ENCODE measurements at places on chromosomes 2 and 18. TPM values are rescaled to one million over a fixed set of nuclear protein-coding genes. Genes with fewer than 3 reads are reported as not detected.

GRCh38 chr2:75952173-75952572 lies 241.5 kb upstream of the GCFC2 start:
- DNase-seq = no peak

GRCh38 chr2:33134086-33134771 lies 187.5 kb downstream of the LTBP1 start:
- DNase-seq = peak; percentile 72

Gene RGPD3
- under 0.01 TPM for total RNA-seq

GRCh38 chr2:7725171-7725849 lies 808.1 kb downstream of the RNF144A start:
- no peak for DNase-seq

DNA sequence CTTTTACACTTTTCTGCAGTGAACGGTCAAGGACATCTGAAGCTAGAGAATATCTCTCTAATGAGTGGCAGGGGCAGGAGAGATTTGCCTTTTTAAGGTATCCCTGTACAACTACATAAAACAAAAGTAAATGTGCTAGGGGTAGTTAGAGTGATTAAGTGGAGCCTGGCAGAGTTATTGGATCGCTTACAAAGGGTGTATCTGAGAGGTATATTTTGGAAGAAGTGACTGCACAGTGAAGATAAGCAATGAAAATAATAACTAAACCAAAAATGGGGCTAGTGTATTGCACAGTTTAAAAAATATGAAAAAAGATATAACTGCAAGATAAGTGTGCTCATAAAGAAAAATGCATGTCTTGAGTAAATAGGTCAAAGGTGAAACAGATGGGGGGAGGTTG lies 193.5 kb upstream of the EPC2 start:
- DNase-seq = no peak

GRCh38 chr18:63293935-63294334 lies 25.6 kb downstream of the BCL2 start:
- DNase-seq = no peak

- no peak for DNase-seq
Measured at GRCh38 chr2:123648016-123648415, 377.1 kb upstream of the CNTNAP5 start.

DNA sequence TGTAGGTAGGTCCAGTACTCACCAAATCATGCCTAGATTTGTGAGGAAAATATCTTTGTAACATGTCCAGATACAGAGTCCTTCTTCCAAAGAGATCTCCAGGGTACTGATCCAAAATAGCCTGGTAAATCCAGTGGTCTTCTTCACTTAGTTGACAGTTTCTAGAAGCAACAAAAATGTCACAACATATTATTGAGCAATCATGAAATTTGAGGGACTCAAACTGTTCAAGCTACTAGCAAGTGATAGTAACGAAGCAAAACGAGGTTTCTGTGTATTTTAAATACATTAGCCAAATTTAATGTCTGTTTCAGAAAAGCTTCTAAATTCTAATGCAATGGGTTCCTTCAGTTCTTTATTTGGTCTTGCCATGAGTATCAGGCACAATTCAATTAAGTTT lies 142.8 kb downstream of the CCDC148 start:
- DNase-seq = no peak

Gene TNFRSF11A
- 7.4 TPM for total RNA-seq

DNA sequence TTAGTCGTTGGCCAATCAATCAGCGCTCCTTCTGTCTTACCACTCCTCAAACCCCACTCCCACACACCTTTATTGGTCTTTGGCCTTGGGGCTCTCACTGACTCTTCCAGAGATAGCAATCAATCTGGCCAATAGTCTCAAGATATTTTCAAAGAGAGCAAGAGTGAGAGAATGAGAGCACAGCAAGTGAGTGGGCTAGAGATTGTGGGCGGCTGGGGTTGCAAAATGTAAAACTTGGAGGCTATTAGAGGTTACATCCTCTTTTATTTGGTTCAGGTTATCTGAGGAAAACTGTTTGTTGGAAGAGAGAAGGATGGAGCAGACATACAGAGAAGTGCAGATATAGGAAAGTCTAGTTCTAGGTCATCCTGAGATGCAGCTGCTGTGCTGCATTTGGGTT lies 32.8 kb downstream of the TACR1 start:
- DNase-seq = no peak

Data from uterus (tissue), 4 donors.